Activated T-helper 2 cell treated with anti-CD3 and anti-CD28 coated beads, Interferon-gamma antibody, Interleukin-2, Interleukin-4, amounts not matched to agents 10 μg/mL and 5 μg/mL and 100 μg/mL, durations not matched to agents 14 hours and 24 hours and 36 hours (primary cell): ENCODE measurements at places on chromosomes 1 and 21. TPM values are rescaled to one million over a fixed set of nuclear protein-coding genes. Genes with fewer than 3 reads are reported as not detected.

- H3K4me3 ChIP-seq: no peak overlapping the region
- H3K27me3 ChIP-seq: no peaks in the 10 kb centered on the region
- no peaks in the 10 kb centered on the region for H3K36me3 ChIP-seq
- peaks cover 12% of the 10 kb centered on the region for H3K4me1 ChIP-seq
- H3K27ac ChIP-seq: no peak overlapping the region
These were observed 15.7 kb downstream of the TFF3 start for GRCh38 chr21:42299324-42300044.

DNA sequence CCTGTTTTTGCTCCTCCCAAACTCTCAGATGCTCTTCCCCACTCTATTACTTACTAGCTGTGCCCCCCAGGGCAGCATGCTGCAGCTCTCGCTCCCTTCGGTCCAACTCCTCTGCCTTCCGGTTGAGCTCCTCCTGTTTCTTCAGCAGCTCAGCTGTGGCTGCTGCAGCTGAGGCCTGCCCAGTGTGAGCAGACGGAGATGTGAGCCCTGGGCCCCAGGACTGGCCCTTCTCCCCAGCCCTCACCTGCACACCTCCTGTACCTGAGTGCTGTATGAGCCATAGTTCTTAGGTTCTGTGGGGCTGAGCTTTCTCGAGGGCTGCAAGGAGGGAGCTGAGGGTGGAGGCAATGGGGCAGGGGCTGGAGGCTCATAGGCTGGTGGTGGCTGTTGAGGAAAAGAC lies 1.9 kb downstream of the SCAMP3 start:
- peaks cover 88% of the 10 kb centered on the region for H3K36me3 ChIP-seq
- H3K4me3 ChIP-seq: no peak overlapping the region
- no peaks in the 10 kb centered on the region for H3K27me3 ChIP-seq
- no peak for DNase-seq
- no peak overlapping the region for H3K27ac ChIP-seq
- peaks cover 25% of the 10 kb centered on the region for H3K4me1 ChIP-seq

- H3K27me3 ChIP-seq: peaks cover 65% of the 10 kb centered on the region
- H3K4me3 ChIP-seq: no peak overlapping the region
- H3K27ac ChIP-seq: no peak overlapping the region
- H3K36me3 ChIP-seq: no peaks in the 10 kb centered on the region
- H3K4me1 ChIP-seq: peaks cover 17% of the 10 kb centered on the region
- no peak for DNase-seq
These were observed 1.3 kb downstream of the TTLL7 start for GRCh38 chr1:83997631-83998030.

GRCh38 chr1:231596337-231596791 lies 30.2 kb upstream of the DISC1 start:
- H3K4me1 ChIP-seq: peaks cover 14% of the 10 kb centered on the region
- no peak overlapping the region for H3K4me3 ChIP-seq
- H3K36me3 ChIP-seq: no peaks in the 10 kb centered on the region
- DNase-seq: no peak
- peaks cover 3% of the 10 kb centered on the region for H3K27me3 ChIP-seq
- H3K27ac ChIP-seq: no peak overlapping the region

GRCh38 chr1:204758601-204759000 lies 73.1 kb upstream of the LRRN2 start:
- H3K4me3 ChIP-seq: no peak overlapping the region
- no peaks in the 10 kb centered on the region for H3K36me3 ChIP-seq
- no peak for DNase-seq
- peaks cover 11% of the 10 kb centered on the region for H3K4me1 ChIP-seq
- no peak overlapping the region for H3K27ac ChIP-seq

GRCh38 chr1:172935062-172935592 lies 115.6 kb downstream of the TNFSF18 start:
- no peaks in the 10 kb centered on the region for H3K36me3 ChIP-seq
- H3K27me3 ChIP-seq: peaks cover 26% of the 10 kb centered on the region
- H3K4me3 ChIP-seq: no peak overlapping the region
- no peak overlapping the region for H3K27ac ChIP-seq
- no peak for DNase-seq

- no peaks in the 10 kb centered on the region for H3K27me3 ChIP-seq
- H3K27ac ChIP-seq: no peak overlapping the region
- no peaks in the 10 kb centered on the region for H3K4me1 ChIP-seq
These were observed 600.5 kb downstream of the USP25 start for GRCh38 chr21:16330082-16330907.

DNA sequence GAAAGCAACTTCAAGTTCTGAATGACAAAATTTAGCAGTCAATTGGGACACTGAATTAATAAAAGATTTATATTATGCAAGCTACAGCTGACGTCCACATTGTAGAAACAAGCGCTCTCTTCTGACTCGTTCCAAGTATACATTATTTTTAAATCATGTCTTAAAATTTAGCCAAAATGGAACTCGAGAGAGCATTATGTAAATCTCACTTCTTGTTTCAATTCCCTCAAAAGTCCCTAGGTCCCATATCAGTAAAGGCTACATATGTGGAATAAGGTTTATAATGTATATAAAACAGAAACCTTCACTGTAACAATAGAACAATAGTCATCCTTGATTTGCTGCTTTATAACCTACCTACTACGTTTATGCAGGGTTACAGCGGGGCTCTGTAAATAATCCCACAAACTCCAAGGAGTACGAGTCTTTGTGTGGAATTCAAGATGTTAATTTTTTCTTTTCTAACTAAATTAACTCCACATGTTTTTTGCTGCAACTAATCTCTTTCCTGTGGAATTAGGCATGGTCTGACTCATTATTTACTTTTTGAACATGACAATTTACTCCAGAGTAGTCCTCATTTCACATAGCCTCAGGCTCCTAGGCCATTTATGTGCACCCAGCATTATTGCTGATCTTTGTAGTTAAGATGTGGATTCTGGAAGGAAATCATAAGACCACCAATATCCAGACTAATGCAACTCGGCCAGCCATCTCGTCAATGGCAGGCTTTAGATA lies 785.1 kb downstream of the LTN1 start:
- no peaks in the 10 kb centered on the region for H3K4me1 ChIP-seq
- H3K27ac ChIP-seq: no peak overlapping the region
- no peak for DNase-seq

GRCh38 chr1:119917304-119918055 lies 21.2 kb upstream of the ADAM30 start:
- H3K36me3 ChIP-seq: peaks cover 86% of the 10 kb centered on the region
- H3K27ac ChIP-seq: peak overlapping the region; percentile 8
- no peaks in the 10 kb centered on the region for H3K4me1 ChIP-seq
- no peak overlapping the region for H3K4me3 ChIP-seq
- H3K27me3 ChIP-seq: no peaks in the 10 kb centered on the region

DNA sequence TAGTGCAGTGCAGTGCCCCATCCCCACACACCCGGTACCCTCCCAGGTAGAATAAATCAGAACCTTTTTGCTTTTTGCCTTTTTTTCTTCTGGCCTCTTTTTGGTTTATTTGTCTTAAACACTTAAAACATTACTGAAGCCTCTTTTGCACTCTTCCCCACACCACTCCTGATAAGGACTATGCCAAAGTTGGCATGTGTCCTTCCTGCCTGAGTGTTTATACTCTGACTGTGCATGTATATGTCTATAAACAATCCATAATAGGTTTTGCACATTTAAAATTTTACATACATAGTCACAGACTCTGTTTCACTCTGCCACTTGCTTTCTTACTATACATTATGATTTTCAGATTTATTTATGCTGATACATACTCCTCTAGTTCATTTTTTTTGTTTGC lies 59.6 kb downstream of the BEND5 start:
- H3K27me3 ChIP-seq: no peaks in the 10 kb centered on the region
- no peaks in the 10 kb centered on the region for H3K36me3 ChIP-seq
- no peak overlapping the region for H3K4me3 ChIP-seq

DNA sequence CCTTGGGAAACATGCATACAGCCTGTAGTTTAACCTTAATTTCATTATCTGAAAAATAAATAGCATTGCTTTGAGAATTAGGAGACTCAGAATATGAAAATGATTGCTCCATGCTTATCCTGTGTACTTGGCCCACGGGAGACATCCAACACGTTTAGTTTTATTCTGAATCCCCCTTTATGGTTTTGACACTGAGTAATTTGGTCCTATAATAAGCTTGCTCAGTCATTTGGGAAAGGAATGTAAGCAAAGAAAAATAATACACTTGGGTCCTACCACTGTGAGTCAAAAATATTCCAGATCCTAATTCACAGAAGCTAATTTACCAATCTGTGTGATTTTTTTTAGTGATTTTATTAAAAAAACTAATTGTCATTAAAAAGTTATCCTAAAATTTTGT lies 557.3 kb downstream of the USP25 start:
- H3K27me3 ChIP-seq: no peaks in the 10 kb centered on the region
- no peak overlapping the region for H3K27ac ChIP-seq
- no peaks in the 10 kb centered on the region for H3K4me1 ChIP-seq
- no peak overlapping the region for H3K4me3 ChIP-seq
- no peaks in the 10 kb centered on the region for H3K36me3 ChIP-seq
- DNase-seq: no peak

DNA sequence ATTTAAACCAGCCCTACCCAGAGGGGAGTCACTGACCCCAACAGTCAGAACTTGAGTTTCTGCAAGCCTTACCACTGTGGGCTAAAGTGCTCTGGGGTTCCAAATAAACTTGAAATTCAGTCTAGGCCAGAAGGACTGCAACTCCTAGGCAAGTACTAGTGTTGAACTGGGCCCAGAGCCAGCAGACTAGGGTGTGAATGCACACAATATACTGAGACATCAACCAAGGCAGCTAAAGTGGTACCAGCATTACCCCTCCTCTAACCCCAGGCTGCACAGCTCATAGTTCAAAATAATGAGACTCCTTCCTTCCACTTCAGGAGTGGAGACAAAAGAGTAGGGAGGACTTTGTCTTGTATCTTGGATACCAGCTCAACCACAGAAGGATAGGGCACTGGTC lies 18.9 kb upstream of the IL20 start:
- no peak overlapping the region for H3K4me3 ChIP-seq
- H3K27me3 ChIP-seq: peaks cover 32% of the 10 kb centered on the region
- no peak for DNase-seq

DNA sequence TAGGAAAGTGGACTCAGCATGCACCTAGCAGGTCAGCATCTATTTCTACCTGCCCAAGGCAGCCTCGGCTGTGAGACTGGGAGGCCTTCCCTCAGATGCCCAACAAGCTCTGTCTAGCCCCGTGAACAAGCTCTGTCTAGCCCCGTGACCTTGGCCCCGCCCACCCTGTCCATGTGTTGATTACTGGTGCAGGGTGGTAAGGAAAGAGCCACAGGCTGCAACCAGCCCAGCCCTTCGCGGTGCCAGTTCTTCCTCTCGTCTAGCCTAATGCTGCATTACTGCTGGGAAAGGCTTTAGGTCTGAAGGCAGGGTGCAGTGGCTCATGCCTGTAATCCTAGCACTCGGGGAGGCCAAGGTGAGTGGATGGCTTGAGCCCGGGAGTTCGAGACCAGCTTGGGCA lies 2.2 kb downstream of the GPR153 start:
- peaks cover 20% of the 10 kb centered on the region for H3K27me3 ChIP-seq
- no peaks in the 10 kb centered on the region for H3K36me3 ChIP-seq
- no peak overlapping the region for H3K4me3 ChIP-seq
- H3K27ac ChIP-seq: no peak overlapping the region
- no peak for DNase-seq

DNA sequence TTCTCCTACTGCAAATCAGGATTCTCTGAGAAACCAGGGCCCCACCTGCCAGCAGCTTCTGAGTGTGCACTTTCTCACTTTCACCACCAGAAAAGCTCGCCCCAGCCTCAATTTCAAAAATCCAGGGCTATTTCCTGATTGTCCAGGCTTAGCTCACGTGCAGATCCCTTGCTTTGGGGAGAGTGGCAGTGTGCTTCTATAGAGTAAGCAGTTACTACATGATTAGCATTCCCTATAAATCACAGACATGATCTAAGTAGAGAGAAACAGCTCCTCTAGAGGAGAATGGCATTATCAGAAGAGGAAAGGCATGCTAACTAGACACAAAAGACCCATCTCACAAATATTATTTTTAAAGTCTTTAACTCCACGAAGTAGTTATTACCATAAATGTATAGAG lies 456.0 kb upstream of the PKN2 start:
- H3K4me3 ChIP-seq: no peak overlapping the region
- no peaks in the 10 kb centered on the region for H3K27me3 ChIP-seq
- H3K4me1 ChIP-seq: no peaks in the 10 kb centered on the region
- no peak for DNase-seq
- H3K36me3 ChIP-seq: no peaks in the 10 kb centered on the region
- no peak overlapping the region for H3K27ac ChIP-seq

DNA sequence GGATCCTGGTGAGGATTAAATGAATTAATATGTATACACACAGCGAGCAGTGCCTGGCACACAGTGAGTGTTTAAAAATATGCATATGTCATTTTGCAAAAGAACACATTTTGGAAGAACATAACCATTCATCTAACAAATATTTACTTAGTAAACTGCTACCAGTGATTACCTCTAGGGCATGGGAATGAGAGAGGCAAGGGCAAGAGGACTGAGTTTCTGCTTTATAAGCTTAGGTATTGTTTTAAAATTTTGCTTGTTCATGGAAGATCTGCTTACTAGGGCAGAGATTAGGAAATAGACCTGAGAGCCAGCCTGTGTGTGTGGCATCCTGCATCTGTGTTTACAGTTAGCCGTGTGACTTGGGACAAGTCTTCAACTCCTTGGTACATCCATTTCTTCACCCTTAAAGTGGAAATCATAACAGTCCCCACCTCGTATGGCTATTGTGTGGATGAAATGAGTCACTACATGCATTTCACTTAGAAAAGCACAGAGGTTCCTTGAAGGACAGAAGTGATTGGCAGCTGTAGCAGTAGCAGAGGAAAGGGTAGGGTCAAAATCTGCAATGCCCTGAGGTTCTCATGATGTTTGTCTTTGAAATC lies 198.5 kb upstream of the FMN2 start:
- peaks cover 7% of the 10 kb centered on the region for H3K27me3 ChIP-seq
- no peak overlapping the region for H3K4me3 ChIP-seq
- no peaks in the 10 kb centered on the region for H3K36me3 ChIP-seq
- no peak overlapping the region for H3K27ac ChIP-seq
- DNase-seq: no peak
- no peaks in the 10 kb centered on the region for H3K4me1 ChIP-seq

GRCh38 chr21:35677298-35677841 lies 383.0 kb downstream of the SETD4 start:
- H3K27ac ChIP-seq: no peak overlapping the region
- no peaks in the 10 kb centered on the region for H3K36me3 ChIP-seq
- peaks cover 36% of the 10 kb centered on the region for H3K27me3 ChIP-seq
- peaks cover 3% of the 10 kb centered on the region for H3K4me1 ChIP-seq
- DNase-seq: no peak
- no peak overlapping the region for H3K4me3 ChIP-seq

CATSPERE gene
- total RNA-seq: 0.18 and 0.25 TPM in 2 replicates

PADI2 gene
- 0.11 and 0.14 TPM in 2 replicates for total RNA-seq

ESPN gene
- total RNA-seq: 0.87 and 1.0 TPM in 2 replicates

THEM5 gene
- not detected in 2 replicates for total RNA-seq

FCN3 gene
- not detected in 2 replicates for total RNA-seq

ATP6V0B gene
- 156 and 160 TPM in 2 replicates for total RNA-seq

AUNIP gene
- total RNA-seq: 9.5 and 10.9 TPM in 2 replicates

SFN gene
- 0.32 and 0.62 TPM in 2 replicates for total RNA-seq

TNFRSF4 gene
- total RNA-seq: 441 and 458 TPM in 2 replicates

LCK gene
- total RNA-seq: 221 and 232 TPM in 2 replicates

SAMD13 gene
- 0.30 and 0.44 TPM in 2 replicates for total RNA-seq

LCE6A gene
- not detected in 2 replicates for total RNA-seq
